ENCODE measurements at places on chromosomes 13 and 19.

GRCh38 chr13:55013051-55013450 is 1984.4 kb downstream of the OLFM4 start:
- no peak for DNase-seq

GRCh38 chr13:65971541-65971940 is 1258.6 kb downstream of the PCDH9 start:
- DNase-seq, result no peak

GRCh38 chr19:53927739-53928138 is 18.7 kb downstream of the CACNG7 start:
- DNase-seq, result no peak

DNA sequence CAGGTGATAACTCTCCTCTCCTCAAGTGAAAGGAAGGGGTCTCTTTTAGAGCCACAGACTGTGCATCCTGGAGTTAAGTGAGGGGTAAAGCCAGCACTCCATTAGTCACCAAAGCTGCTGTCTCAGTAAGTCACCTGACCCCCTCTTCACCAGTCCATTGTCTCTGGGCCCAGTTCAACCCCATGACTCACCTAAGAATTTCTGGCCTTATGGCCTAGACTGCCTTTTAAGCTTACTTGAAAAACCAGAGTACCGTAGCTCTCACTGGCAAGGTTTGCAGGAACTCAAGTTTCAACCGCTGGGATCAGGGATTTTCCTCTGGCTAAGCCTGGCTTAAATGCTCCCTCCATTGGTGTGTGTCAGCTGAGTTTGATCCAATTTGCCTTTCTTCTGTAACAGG is 23.4 kb upstream of the EID2 start:
- no peak for DNase-seq

DNA sequence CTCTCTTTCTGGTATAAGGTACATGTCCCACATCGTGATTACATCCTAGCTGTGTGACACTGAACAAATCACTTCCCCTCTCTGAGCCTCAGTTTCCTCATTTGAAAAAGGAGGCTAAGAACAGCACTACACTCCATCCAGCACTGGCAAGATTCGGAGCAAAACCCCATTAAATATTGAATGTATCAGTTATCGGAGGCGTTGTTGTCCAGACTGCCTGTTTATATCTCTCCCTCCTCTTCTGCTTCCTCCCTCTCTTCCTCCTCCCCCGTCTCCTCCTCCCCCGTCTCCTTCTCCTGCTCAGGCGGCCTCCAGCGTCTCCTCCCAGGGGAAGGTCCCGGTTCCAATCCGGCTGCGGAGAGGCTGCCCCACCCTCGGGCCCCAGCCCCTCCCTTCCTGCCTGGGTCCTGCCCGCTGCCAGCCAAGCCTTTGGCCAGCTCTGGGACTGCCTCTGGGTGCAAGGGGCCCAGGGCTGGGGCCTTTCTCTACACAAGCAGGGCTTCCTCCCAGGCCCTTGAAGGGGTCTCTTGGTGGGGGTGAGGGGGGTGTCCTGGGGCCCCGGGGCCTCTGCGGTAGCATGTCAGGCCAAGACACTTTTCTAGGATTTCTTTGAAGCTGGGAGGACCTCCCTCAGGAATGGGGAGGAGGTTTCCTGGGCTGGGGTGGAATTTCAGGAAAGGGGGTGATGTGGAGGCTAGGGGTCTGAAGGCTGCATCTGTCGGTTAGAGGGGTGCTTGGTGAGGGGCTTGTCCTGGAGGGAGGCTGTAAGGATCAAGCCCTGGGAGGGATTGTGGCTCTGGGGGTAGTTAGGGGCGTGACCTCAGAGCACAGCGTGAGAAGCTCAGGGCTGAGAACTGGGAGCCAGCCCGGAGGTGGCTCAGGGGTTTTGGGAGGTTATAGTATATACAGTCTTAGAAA is 1.9 kb downstream of the RRAS start:
- DNase-seq, result peak; percentile 94

DNA sequence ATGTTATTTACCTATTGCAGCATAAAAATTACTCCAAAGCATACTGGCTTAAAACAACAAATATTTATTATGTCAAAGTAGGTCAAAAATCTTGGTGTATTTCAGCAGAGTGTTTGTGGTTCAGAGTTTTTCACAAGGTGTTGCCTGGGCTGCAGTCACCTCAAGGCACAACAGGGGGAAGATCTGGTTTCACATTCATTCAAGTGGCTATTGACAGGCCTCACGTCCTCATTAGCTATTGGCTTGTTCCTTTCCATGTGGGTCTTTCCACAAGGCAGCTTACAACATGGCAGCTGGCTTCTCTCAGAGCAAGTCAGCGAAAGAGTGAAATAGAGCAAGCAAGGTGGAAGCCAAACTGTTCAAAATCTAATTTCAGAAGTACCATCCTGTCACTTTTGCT is 602.9 kb downstream of the OLFM4 start:
- DNase-seq, result no peak

DNA sequence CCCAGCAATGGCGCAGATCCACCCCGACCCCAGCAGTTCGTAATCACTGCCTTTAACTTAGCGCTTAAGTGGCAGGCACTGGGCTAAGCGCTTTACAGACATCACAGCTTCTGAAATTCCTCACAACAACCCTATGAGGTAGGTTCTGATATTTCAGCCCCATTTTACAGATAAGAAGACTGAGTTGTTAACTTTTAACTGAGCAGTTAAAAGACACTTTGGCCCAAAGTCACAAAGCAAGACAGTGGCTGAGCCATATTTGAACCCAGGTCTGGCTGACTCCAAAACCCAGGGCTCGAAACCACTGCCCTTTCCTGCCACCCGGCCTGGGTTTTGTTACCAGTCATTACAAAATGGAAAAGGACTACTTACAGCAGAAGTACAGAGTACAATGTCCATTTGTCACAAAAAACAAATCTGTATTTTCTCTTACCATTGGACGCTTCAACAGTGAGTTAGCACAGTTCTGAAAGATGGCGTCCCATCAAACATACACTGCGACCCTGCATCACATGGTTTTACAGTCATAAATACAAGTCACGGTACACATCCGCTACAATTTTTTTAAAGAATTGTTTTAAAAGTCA is 8.5 kb downstream of the HNRNPL start:
- DNase-seq, result no peak

DNA sequence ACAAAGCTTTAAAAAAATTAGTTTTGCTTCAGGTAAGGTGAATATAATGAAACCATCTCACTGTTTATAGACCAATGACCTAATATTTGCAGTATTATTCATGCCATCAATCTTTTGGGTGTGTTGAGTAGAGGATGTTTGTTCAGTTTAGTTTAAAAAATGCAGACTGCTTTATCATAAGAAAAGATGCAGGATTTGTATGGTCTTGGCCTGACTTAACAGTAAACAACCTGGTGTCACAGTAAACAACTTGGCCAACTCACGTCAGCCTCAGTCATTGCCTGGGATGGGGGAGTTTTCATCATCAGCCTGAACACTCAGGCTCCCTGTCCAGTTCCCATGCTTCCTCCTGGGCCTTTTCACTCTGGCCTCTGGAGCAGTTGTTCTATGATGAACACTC is 55.1 kb downstream of the LMO7 start:
- no peak for DNase-seq

GRCh38 chr13:48158290-48158689 is 63.4 kb upstream of the MED4 start:
- no peak for DNase-seq

DNA sequence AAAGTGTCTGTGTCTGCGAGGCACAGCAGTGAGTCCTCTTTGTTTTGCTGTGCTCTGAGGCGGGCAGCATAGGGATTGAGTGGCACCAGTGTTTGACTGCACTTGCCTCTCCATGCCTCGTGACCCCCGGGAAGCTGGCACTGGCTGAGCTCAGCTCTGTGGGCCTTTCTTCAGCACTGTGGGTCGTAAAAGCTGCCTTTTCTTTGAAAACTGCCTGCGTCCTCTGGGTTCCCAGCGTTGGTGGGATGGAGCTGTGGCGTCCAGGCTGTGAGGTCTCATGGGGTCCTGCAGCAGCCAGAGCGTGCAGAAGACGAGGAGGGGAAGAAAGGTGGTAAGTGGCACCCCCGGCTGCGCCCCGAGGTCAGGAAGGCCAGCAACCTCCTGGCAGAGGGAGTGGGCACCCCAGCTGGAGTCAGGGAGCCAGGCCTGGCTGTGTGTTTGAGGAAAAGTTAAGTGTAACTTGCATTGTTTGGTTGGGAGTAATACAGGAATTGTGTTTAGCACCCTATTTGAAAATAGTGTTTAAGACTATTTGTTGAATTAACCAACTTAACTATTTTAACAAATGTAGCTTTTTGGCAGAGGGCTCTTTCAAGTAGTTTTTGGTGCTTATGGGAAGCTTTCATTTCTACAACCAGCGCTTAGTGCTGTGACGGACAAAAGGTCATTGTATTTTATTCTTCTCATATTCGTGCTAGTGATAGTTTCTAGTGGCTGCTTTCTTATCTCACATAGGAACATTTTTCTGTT is 79.3 kb upstream of the TEX29 start:
- DNase-seq, result no peak

- DNase-seq, result no peak
Observed at GRCh38 chr19:13693889-13694288, 70.4 kb upstream of the MRI1 start.

DNA sequence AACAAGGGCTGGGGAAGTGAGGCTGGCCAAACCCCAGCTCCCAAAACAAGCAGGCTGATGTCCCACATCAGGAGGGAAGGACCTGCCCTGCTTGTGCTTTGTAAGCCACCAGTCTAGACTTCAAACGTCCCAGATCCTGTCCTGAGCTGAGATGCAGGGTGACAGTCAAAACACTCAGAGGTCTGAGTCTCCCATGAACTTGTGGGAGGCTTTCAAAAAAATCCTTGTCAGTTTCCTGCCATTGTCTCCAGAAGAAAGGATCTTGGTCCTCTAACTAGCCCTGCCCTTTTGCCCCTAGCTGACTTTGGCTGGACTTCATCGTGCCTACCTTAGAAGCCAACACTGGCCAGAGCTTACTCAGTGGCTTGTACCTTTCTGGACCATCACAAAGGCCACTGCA is 43.3 kb downstream of the DZIP1 start:
- no peak for DNase-seq
